Placental pericyte (primary cell): ENCODE measurements at places on chromosomes 4 and X. TPM values are rescaled to one million over a fixed set of nuclear protein-coding genes. Genes with fewer than 3 reads are reported as not detected.

H2BW2 gene
- not detected in 2 replicates for total RNA-seq

GLRA2 gene
- not detected in 2 replicates for total RNA-seq

SYN1 gene
- 0.43 and 1.1 TPM in 2 replicates for total RNA-seq

ADAMTS3 gene
- 1.5 and 4.0 TPM in 2 replicates for total RNA-seq

IL15 gene
- 3.5 and 7.0 TPM in 2 replicates for total RNA-seq
